Activated T-helper 1 cell treated with Interleukin-2 at 50 U/mL for 16 hours (primary cell): ENCODE measurements at places on chromosomes 7 and 10.

- no peak for DNase-seq
These were observed 2.0 kb upstream of the GTPBP4 start for GRCh38 chr10:986137-986825.

GRCh38 chr10:26468291-26468690 is 30.1 kb downstream of the APBB1IP start:
- DNase-seq: no peak

DNA sequence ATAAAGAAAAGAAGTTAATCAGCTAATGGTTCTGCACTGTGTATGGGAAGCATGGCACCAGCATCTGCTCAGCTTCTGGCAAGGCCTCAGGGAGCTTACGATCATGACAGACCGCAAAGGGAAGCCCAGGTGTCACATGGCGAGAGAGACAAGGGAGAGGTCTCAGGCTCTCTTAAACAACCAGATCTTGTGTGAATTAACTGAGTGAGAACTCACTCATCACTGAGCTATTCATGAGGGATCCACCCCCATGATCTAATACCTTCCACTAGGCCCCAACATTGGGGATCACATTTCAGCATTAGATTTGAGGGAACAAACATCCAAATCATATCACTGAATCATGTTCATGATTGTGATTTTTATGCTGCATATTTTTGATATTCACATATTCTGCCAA is 5.8 kb downstream of the USP54 start:
- no peak for DNase-seq

DNA sequence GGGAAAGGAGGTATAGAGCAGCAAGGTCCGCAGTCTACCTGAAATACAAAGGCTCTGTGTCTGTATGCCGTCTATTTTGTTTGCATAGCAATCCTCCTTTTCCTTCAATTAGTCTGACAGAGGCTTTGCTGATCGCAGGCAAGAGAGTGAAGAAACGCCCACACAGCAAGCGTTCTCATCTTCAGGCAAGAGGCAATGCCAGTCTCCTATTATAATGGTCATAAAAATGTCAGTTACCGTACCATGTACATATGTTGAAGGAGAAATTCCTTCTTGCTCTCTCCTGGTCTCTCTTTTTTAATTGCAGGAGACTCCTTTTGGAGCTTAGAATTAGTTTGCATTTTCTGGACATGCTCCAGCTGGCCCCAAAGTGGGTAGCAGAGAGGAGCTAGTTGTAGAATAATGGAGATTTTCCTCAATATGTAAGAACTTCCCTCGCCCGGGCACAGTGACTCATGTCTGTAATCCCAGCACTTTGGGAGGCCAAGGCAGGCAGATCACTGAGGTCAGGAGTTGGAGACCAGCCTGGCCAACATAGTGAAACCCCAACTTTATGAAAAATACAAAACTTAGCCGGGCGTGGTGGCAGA is 139.5 kb downstream of the PFKFB3 start:
- DNase-seq: no peak

GRCh38 chr7:30754315-30754877 is 2.5 kb downstream of the INMT start:
- DNase-seq: no peak

GRCh38 chr10:93465806-93466675 is 16.1 kb downstream of the MYOF start:
- DNase-seq: no peak

- DNase-seq: no peak
These were observed 31.5 kb upstream of the GRB10 start for GRCh38 chr7:50814166-50814565.

DNA sequence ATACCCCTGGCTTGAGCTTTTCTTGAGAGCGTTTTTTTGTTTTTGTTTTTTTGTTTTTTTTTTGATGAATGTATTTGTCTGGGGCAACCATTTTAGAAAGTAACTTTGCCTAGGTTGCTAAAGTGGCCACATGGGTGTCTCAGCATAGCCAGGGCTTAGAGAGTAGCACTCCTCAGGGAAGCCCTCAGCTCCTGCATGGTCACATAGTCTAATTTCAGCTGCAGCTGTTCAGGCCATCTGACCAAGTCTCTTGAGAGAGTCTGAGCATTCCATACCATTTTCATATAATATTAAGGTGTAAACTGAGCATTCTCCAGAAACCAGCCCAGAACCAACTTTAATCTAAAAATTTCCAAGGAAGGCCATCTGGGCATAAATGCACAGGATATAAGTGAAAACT is 186.4 kb downstream of the NPSR1 start:
- DNase-seq: no peak

DNA sequence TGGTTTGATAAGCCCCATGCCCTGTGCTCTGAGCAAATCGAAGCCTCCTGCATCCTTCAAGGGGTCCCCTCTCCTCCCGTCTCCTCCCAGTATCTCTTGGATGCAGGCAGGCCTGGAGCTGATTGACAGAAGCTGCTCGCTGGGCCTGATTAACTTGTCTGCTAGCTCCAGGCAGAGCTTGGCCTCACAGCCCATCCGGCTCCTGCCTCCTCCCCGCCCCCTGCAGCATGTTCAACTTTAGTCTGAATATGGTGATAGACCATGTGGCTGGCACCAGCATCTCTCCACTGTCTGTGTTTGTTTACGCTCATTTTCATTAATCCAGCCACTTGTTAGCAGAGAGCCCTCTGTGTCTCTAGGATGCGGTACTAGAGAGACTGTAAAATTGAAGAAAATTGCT is 432.2 kb downstream of the DPP6 start:
- no peak for DNase-seq

- no peak for DNase-seq
These were observed 52.6 kb downstream of the JAKMIP3 start for GRCh38 chr10:132118366-132118765.

DNA sequence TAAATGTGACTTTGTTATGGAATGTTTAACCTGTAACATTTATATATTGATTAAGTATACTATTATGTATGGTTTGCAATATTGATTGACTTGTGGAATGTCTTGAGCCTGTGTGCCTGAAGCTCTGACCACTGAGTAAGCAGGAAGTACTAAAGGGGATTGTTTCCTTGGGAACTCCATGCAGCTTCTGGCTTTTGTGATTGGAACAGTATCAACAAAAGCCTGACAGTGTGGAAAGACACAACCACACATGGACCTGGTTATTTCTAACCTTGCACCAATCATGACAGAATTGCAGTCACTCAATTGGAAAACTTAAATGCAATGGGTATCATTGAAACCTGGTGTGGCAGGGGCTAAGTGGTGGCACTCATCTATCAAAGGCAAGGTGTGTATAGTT is 45.5 kb upstream of the PIK3CG start:
- no peak for DNase-seq

GRCh38 chr10:102819054-102819453 is 18.2 kb downstream of the CYP17A1 start:
- no peak for DNase-seq

DNA sequence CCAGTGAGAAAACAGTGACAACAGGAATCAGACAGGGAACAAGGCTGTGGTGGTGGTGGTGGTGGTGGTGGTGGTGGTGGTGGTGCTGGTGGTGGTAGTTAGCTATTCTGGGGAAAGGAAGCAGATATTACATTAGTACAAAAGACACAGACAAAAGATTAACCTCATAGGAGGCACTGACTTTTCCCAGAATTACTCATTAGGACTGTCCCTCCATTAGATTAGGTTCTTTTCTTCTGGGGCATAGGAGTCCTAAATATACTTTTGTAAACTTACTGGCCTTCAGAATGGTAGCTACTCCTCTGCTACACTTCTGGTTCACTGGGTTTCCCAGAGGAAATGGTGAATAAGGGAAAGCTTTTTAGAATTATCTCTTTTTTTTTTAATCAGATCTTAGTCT is 156.6 kb upstream of the SEMA3D start:
- no peak for DNase-seq

DNA sequence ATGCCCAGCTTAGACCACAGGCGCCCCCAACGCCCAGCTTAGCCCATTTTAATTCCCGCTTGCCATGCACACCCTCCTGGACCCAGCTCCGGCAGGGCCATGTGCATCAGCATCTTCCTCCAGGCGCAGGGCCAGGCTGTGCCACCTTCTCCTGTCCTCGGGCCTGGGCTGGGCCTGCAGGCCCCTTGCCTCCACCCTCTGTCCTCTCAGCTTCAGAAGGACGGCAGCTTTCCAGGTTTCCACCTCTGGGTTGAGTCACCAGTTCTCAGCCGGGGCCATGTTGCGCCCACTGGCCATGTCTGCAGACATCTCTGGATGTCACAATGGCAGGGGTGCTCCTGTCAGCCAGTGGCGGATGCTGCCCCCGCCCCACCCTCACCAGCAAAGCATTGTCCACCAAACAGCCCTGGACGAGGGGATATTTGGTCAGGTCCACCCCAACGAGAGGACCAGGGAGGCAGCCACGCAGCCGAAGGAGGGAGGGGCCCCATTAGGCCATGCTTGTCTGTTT is 59.1 kb upstream of the NKX6-2 start:
- no peak for DNase-seq

- DNase-seq: no peak
These were observed 132.1 kb downstream of the NRBF2 start for GRCh38 chr10:63265222-63265617.

DNA sequence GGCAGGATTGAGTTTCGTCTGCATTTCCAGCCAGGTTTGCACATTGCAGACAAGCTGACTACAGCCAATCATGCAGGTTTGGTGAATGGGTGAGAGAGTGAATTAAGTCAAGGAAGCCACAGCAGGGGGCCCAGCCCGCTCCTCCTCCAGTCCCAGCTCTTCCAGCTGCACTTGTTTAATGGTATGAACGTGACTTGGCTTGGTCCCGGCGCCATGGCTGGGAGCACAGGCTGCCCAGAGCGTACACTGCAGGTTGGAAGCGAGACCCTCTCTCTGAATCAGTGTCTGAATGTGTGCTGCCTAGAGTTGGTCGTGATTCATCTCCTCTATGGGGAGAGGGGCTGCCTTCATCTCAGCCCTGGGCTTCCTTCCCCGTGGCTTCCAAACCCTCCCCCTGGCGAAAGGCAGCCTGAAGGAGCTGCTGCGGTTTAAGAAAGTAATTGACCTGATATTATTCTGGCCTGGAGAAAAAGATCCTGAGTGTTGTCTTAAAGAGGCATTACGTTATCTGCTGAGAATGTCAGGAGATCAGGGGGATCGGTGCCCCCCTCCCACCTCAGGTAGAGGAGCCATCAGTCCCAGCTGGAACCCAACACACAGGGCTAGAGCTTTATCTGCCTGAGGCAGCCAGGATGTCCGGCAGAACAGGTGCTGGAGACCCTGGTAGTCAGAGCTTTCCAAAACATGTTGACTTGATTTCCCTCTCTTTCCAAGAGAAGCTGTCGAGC is 132.1 kb downstream of the COL26A1 start:
- DNase-seq: no peak

- no peak for DNase-seq
These were observed 25.0 kb downstream of the RTKN2 start for GRCh38 chr10:62243647-62243997.

DNA sequence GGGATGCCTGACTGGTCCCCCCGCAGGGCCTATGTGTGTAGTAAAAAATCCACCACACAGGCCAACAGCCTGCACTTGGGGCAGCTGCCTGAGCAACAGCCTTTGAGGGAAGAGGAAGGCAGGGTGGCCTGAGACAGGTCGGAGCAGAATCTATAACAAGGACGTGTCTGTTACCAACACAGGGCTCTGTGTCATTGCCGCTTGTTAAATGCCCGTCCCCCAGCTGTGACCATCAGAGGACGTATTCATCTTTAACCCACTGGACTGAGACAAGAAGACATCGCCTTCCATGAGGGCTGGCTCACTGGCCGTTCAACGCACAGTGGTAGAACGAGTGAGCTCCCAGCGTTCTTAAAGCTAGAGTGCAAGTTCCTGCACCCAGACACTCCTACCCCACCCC is 7.8 kb downstream of the PDIA4 start:
- DNase-seq: no peak

DNA sequence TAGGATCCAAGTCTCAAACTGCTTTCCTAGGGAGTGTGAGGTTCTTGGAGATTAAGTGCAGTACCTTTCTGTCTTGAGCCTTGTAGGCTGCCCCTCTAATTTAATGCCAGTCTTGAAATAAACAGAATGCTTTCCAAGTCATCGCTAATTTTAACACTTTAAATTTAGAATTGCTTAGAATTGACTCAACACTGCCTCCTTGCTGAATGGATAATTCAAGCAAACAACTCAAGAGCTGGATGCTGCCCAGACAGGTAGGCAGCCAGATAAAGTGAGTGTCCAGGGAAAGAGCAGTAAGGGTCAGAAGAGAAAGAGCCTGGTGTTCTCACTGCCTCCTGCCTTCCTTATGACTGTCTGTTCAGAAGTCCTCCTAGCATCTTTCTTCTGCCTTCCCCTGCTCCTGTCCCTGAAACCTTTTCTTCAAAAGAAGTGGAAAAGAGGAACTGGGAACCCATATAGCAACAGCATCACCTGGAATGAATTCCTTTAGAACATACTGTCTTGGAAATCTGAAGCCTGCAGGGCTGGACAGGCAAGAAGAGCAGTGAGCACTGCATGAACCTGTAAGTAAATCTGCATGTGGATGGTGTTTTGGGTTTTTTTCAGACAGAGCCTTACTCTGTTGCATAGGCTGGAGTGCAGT is 3.1 kb upstream of the GOT1 start:
- no peak for DNase-seq

DNA sequence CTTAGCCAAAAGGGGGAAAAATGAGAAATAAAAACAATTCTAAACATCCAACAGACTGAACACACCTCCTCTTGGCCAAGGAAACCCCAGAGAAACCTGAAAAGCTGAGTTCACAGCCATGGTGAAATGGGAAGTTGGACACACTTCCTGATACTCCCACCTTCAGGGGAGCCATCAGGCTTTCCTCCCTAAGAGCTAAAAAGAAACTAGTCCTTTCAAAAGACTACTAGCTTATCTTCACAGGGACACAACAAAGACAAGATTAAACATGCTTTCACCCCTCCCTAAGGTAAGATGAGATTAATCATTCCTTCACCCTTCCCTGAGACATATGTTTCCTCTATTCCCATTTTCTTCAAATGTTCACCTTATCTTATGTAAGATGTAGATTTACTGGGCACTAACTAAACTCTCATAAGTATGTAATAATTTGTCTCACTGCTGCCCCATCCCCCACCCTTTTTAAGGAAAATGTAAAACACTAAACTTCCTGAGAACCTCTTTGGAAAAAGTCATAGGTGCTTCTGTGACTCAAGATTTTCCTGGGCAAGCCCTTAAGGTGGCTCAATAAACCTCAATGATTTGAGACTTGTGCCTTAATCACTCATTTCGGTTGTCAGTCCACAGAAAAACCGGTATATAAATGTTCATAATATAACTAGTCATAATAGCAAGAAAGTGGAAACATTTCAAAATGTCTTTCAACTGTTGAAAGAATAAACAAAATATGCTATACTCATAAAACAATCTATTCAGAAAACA is 40.5 kb downstream of the HTR7 start:
- DNase-seq: no peak

DNA sequence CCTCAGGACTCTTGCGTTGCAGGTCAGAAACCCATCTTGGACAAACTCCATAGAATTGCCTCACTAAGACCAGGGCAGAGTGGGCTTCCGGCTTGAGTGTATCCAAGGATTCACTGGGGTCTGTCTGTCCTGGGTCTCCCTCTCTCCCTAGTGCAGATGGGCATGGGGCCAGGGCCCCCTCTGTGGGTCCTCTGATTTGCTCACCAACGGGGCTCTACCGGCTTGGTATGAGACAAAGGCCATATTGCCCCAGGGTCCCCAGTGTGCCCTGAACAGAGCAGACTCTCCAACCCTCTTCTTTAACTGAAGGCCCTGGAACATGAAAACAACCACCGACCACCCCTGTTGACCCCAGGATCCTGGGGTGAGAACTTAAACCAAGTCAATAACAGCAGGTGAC is 68.2 kb upstream of the CHST15 start:
- no peak for DNase-seq
